ENCODE measurements at places on chromosomes 1 and 21.
A peak's percentile ranks its signal among the peaks of the same experiment; 100 is the strongest.

DNA sequence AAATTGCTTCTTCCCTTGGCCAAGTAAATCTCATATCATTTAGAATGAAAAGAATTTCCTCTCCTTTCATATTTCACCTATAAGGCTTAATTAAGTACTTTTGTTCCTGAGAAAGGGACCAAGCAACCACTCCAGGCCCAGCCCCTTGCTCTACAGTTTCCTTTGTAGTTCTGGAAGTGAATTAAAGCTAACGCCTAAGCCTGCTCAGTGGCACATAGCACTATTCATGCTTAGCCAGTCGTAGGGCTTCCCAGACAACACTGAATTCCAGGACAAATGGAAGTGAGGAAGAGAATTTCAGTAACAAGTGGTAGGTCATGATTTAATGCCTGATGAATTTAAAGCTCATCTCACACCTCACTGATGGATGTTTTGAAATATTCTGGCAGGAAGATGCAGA is 73.3 kb downstream of the RPAP2 start:
- no peak for DNase-seq

- DNase-seq, result peak; percentile 15
Observed at GRCh38 chr1:60746278-60746791, 336.0 kb upstream of the NFIA start.

DNA sequence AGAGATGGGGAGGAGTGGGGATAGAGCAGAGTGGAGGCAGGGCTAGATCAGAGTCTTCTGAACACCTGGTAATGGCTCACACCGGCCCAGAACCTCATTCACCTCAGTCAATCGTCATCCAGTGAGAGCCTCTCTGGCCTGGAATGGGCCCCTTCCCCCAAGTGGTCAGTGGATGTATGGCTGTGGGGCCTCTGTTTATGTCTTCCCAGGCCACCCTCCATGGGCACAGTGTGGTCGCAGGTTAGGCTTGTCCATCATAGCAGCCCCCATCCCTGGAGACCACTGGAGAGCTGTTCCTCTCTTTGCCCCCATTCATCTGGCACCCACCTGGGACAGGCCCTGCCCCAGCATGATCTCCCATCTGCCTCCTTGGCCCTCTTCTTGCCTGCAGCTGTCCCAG is 29.6 kb upstream of the TENT5C start:
- DNase-seq, result no peak

DNA sequence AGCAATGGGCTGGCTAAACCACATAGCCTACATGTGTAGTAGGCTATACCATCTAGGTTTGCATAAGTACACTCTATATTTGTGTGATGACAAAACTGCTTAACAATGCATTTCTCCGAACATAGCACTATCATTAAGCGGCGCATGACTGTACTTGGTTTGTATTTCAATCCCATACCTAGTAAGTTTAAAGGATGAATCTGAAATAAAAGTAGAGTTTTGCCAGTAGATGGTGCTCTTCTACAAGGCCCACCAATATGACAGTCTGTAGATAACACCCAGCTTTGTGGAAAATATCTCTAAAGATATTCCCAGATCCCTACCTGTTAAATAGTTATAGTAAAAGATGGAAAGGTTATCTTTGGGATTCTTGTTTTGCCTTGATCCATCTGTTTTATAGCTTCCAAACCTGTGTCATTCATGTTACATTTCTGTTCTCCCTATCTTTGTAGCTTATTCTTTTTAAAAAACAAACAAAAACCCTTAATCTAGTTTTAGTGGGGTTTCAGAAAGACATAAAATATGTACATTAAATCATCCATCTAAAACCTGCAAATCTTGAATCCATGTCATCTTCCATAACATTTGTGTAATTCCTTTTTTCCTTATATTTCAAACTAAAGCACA is 33.9 kb upstream of the ASPM start:
- DNase-seq, result no peak

- no peak for DNase-seq
Observed at GRCh38 chr1:44263568-44264450, 50.5 kb downstream of the DMAP1 start.

- DNase-seq, result no peak
Observed at GRCh38 chr1:29956349-29957030, 720.2 kb downstream of the PTPRU start.

GRCh38 chr1:191669629-191670028 is 488.6 kb upstream of the RGS18 start:
- DNase-seq, result no peak

GRCh38 chr1:238778113-238778512 is 608.3 kb upstream of the CHRM3 start:
- DNase-seq, result no peak

GRCh38 chr1:96290801-96291200 is 430.8 kb upstream of the PTBP2 start:
- DNase-seq, result no peak

Data from caudate nucleus (tissue), 63 donors.